ENCODE measurements at places on chromosomes 7 and 10.

- no peak for DNase-seq
Measured at GRCh38 chr7:73515178-73515577, 6.9 kb downstream of the BAZ1B start.

- DNase-seq, result no peak
Measured at GRCh38 chr7:7496311-7496710, 39.4 kb downstream of the COL28A1 start.

GRCh38 chr10:132329565-132330485, 2.2 kb upstream of the LRRC27 start:
- no peak for DNase-seq

- DNase-seq, result no peak
Measured at GRCh38 chr7:80643336-80643915, 5.0 kb downstream of the CD36 start.

GRCh38 chr10:29955329-29955935, 104.0 kb downstream of the JCAD start:
- DNase-seq, result no peak

Measured in NCI-H446 (cell line).